ENCODE measurements at places on chromosomes 12 and 14.

DNA sequence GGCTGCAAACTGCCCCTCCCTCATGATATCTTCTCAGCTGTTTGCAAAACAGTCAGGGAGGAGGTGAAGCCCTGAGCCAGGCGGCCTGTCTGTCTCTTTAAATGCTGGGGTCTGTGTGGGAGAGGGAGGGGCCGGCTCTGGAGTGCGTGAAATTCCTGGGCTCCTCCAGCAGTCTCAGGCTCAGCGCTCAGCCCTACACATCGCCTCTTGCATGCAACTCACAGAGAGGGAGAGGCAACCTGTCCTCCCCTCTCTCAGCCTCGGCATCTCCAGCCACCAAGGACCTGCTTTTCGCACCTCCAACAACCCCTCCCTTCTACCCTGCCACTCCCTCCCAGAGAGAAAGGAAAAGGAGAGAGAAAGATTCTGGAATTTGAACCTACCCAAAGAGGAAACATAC is at the start of gene NRXN3:
Gene NRXN3, plus strand, starts transcription at position 171 of the 400 bp plus-strand sequence. CDS start 72,721 bp downstream, outside the sequence.
- no peak for DNase-seq

GRCh38 chr12:1584326-1584725 is 10.1 kb downstream of the FBXL14 start:
- DNase-seq: no peak

GRCh38 chr12:132824053-132824452 is 4.6 kb downstream of the GOLGA3 start:
- DNase-seq: no peak

DNA sequence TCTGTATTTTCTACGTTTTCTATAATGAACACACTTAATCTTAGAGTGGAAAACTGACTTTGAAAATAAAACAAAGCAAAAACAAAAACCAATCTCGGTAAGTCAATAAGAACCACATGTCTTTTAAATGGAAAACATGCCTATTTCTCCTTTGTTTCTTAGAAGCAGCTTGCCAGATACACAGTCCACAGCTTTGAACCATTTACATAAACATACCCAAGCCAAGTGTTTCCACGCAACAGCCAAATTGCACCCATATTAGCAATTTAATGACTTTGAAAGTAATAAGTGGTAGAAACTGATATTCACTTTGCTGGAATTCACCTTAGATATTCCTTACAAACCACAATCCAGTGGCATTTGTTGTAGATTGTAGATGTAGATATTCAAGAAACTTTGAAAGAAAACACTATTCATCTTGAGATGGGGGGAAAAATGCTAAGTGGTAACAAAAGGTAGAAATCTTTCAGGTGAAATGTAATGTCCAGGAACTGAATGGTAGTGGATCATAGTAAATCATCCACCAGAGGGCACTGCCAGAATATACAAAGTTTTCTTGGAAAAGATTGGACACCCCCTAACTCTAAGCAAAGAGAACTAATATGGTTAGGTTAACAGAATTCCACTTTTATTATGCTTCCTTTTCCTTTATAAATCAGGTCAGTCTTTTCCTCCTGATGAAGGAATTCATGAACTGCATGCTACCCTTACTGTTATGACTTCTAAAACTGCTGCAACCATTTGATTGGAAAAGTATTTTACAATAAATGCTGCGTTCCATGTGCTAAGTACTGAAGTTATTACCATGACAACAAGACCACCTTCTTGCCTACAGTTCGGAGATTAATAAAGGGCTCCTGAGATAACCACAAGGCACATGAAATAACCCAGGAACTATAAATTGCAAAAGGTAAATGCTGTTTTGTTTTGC is 69.8 kb downstream of the RERG start:
- no peak for DNase-seq

DNA sequence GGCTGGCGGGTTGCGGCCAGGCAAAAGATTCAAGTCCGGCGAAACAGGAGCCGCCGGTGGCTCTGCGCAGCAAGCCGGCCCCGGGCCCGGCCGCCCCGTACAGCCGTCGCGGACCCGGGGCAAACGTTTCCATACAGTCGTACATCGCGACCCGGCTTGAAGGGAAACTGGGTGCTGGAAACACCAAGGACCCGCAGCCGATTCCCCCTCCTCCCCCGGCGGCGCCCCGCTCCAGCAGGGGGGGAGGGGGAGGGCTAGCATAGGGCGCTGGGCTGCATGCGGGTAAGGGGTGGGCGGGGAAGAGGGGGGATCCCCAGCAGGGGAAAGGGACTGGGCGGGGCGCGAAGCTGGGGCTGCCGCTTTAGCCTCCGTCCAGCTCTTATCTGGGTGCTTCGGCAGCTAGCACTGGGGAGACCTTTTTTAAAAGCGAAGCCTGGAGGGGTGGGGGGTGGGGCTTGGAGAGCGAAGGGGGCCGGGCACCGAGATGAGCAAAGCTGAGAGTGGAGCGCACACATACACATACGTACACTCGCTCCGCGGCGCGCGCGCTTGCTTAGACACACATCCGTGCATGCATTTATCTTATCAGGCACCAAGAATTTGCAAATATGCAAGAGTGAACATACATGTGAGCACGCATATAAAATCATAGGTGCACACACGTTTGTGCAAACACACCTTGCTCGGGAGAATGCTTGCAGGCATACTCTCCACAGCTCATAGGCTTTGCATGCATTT is 11.9 kb downstream of the RARG start:
- DNase-seq: no peak

GRCh38 chr14:105447651-105448640 is 26.7 kb upstream of the CRIP2 start:
- no peak for DNase-seq

DNA sequence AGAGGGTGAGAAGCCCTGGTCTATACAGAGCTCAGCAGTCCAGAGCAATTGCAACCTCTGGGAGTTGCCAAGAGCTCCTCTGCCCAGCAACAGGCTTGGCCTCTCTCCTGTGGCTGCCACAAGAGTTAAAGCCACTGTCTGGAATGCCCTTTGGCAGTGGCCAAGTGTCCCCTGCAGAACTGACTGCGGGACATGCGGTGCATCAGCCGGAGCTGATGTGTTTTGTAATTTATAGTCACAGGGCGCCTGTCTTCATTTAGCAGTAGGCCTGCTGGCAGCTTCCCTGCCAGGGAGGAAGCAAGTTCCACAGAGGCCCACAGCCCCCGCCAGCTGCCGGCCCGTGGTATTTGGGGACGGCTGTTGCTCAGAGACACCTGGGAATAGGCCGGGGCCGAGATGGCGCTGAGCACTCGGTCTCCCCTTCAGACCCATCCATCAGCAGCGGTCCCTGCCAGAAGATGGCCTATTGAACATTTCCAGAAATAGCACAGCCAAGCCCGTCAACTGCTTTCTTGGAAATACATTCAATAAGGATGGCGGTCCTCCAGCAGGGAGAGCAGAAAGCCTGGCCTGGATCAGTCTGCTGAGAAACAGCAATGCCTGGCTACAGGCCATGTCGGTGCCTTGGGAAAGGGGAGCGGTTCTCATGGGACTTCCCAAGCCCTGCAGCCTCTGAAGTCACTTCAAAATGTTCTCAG is 217.4 kb downstream of the CRADD start:
- DNase-seq: no peak

- DNase-seq: no peak
These were observed at the start of gene PKP2 for GRCh38 chr12:32896432-32897280. TSS of gene PKP2 (minus strand) at chr12:32896777. CDS start at chr12:32896731, 46 bp downstream.

DNA sequence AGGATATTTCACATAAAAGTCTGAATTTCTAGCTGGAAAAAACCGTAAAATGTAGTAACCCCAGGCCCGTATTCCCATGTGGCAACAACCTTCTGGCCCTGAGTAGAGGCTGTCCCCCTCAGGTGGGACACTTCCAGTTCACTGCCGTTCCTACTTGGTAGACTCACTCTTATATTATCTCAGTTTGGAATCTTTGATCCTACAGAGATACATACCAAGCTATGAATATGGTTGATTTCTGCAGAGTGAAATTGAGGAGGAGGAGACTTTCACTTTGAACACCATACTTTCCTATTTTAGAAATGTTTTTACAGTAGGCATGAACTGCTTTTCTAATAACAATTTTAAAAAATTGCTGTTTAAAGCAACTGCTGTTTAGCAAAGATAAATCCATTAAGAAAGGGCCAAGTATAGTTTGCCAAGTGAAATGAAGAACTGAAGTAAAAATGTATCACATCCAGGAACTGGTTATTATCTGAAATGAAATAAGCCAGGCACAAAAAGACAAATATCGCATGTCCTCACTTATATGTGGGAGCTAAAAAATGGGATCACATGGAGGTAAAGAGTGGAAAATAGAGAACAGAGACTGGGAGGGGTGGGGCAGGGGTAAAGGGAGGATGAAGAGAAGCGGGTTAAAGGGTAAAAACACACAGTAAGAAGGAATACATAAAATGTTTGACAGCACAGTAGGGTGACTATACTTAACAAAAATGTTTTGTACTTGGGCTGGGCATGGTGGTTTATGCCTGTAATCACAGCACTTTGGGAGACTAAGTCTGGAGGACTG is 92.8 kb upstream of the METAP2 start:
- no peak for DNase-seq

- DNase-seq: no peak
These were observed 16.7 kb upstream of the AQP2 start for GRCh38 chr12:49933796-49934195.
